ENCODE measurements at places on chromosomes 4 and X.

DNA sequence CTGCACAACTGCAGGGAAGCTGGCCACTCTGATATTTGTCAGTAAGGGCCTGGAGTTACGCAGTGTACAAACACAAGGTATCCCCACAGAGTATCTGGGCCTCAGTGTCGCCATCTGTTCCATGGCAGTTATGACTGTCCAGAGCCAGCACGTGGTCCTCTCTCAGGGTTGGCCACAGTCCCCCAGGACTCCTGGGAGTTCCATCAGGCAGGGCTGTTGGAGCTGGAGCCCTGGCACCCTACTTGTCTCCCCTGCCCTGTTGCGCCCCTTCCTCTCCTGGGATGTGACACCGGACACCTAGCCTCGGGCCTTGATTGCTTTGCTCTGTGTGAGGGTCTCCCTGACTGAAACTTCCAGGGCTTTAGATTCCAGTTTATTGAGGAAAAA is 8.4 kb downstream of the HTRA3 start:
- DNase-seq, result no peak

GRCh38 chrX:24063488-24063887 is 8.7 kb downstream of the EIF2S3 start:
- DNase-seq, result no peak

- no peak for DNase-seq
Observed at GRCh38 chrX:15714529-15714928, 23.5 kb upstream of the CA5B start.

GRCh38 chr4:122244764-122245163 is 92.6 kb downstream of the BLTP1 start:
- no peak for DNase-seq

GRCh38 chr4:42078184-42078801 is 74.2 kb downstream of the BEND4 start:
- DNase-seq, result no peak

DNA sequence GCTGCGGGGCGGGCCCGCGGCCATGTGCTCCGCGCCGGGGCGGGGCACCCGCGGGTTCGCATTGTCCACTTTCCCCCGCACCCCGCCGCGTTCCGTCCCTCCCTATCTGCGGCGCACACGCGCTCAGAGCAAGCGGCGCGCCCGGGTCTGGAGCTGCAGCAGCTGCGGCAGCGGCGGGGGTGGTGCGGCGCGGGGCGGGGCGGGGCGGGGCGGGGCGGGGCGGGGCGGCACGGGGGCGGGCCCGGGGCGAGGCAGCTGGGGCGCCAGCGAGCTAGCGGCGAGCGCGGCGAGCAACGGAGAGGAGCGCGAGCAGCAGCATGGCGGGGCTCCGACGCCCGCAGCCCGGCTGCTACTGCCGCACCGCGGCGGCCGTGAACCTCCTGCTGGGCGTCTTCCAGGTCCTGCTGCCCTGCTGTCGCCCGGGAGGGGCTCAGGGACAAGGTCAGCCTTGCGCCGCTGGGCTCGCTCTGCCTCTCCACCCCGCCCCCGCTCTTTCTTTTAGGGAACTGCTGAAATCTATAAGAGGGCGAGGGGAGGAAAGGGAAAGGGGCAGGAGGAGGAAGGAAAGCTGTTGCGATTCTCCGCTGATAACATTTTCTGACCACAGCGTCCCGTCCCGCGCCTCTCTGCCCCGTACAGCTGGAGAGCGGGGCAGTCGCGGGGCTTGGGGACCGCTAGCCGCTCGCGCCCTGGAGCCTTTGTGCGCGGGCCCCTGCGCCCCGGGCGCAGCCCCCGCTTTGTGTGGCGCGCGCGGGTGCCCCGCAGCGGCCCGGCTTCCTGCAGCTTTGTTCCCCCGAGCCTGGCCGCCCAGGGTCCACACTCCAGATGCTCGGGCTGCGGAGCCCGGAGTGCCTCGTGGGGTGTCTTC is at the start of gene TMEM131L:
TMEM131L (plus strand) TSS at position 280 of the 868 bp plus-strand sequence; CDS start at position 318, 38 bp downstream.
- peak; percentile 50 for DNase-seq

DNA sequence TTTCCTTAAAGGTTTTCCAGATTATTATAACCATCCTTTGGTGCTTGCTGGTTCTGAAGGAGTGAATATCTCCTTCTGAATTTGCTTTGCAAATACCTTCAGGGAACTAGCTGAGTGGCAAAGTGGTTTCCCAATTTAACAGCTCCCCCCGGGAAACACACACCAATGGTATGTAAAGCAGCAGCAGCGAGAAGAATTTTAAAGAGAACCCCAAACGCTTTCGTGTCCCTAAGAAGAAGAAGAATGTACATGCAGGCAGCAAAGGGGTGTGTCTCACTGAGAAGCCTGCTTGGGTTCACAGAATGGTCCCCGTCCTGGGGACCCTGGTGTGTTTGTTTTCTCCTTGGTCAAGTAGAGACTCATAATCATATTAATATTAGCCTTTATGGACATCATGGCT is 4.2 kb upstream of the AKAP17A start:
- DNase-seq, result no peak

- DNase-seq, result no peak
Observed at GRCh38 chr4:113221990-113222389, 172.5 kb downstream of the ANK2 start.

DNA sequence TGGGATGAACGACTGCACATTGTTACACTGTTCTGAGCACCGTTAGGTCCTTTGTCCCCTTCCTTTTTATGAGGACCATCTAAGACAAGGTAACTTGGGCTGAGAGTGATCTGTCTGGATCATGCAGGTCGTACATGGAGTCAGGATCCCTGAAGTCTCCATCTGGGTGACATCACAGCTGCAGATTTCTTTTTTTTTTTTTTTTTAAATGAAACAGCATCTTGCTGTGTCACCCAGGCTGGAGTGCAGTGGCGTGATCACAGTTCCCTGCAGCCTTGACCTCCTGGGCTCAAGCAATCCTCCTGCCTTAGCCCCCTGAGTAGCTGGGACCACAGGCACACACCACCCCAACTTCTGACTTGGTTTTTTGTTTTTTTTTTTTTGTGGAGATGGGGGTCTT is 16.5 kb downstream of the SHROOM2 start:
- DNase-seq, result no peak

- DNase-seq, result no peak
Observed at GRCh38 chr4:110007217-110007616, 94.5 kb downstream of the EGF start.

DNA sequence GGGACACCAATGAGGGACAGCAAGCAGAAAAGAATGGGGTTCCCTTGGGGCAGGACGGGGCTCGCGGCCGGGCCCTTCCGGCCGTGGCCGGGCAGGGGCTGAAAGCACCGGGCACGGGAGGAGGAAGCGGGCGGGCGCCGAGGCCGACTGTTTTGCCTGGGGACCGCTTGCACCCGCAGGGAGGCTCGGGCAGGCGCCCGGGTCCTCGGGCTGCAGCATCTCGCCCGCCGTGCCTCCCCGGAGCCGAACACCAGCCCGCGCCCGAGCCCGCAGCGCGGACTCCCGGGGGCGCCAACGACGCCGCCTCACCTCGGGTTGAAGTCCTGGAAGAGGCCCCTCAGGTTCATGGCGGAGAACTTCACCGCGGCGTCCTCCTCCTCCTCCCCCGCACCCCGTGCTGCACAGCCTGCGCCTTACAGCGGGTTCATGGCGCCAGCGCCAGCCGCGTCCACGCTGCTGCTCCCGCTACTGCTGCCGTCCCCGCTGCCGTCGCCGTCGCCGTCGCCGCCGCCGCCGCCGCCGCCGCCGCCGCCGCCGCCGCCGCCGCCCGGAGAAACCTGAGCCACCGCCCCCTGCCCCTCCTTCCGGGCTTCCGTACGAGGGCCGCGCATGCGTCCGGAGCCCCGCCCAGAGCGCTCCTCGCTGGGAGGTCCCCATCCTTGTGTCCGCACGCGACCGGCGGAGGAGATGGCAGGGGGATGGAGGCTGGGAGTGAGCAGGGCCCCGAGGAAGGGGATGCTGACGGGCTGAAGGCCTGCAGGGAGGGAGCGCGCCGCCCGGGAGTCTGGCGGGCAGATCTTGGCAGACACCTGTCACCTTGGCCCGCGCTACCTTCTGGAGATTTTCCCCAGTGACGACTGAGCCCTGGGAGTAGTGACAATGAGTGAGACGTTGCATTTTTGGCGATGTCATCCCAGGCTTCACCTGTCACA is at the start of gene TMEM185A:
TMEM185A (minus strand) TSS at position 559 of the 932 bp plus-strand sequence; CDS start at position 347, 212 bp downstream.
- peak; percentile 36 for DNase-seq

DNA sequence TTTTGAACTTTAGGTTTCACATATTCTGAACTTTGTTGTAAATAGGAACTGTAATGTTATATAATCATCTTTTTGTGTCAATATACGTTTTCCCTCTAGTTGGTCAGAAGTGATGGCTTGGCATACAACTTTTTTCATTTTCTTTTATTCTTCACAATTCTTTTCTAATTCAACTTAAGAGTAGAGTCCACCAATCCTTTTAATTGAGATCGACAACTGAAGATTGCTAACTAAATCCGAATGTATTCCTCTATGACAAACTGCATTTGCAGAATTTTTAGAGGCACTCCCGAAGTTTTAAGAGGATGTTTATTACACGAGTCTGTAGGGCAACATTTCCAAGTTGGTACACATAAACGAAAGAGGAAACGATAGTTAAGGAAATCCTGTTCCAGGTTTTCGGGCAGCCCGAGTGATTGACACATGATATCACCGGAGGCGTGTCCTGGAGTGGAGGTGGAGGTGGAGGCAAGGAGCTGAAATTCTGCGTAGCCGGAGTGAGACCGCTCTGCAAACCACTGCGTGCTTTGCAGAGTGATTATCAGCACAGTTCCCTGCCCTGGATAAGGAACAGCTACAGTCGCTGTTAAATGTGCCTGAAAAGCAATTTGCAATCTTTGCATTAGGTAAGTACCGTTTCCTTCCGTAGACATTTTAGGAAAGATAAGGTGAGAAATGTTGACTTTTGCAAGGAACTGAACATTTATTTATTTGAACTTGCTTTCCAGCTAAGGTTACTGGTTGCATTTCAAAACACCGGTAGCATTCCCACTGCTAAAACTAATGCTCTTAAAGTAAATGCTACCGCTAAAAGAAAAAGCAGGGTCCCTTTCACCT is at the start of gene SPRY1:
SPRY1 (plus strand) TSS at position 489 of the 837 bp plus-strand sequence. CDS start 4,797 bp downstream, outside the sequence.
- peak; percentile 92 for DNase-seq

GRCh38 chrX:11888421-11888820 is 130.4 kb downstream of the MSL3 start:
- DNase-seq, result no peak

DNA sequence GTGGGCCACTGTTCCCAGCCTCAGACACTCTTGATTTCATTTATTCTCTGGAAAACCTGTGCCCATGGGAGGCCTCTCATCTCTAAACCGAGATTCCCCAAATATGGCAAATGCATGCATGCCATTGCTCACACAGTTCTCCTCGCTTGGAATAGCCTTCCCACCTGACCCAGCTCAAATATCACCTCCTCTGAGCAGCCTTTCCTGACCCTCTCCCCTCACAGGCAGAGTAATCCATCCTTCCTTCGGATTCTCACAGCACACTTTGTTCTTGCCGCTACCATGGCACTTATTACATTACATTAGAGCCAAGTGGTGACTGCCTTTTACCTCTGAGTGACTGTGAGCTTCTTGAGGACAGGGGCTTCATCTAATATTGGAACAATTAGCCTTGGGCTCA is 209.5 kb downstream of the HS6ST2 start:
- no peak for DNase-seq

GRCh38 chr4:6372649-6373525 is 99.5 kb downstream of the PPP2R2C start:
- DNase-seq, result peak; percentile 45

GRCh38 chr4:150116506-150116905 is 38.3 kb downstream of the DCLK2 start:
- no peak for DNase-seq

- no peak for DNase-seq
Observed at GRCh38 chr4:140092094-140092851, 61.7 kb downstream of the MAML3 start.

- no peak for DNase-seq
Observed at GRCh38 chr4:2241003-2241402, 918 bp downstream of the HAUS3 start.

DNA sequence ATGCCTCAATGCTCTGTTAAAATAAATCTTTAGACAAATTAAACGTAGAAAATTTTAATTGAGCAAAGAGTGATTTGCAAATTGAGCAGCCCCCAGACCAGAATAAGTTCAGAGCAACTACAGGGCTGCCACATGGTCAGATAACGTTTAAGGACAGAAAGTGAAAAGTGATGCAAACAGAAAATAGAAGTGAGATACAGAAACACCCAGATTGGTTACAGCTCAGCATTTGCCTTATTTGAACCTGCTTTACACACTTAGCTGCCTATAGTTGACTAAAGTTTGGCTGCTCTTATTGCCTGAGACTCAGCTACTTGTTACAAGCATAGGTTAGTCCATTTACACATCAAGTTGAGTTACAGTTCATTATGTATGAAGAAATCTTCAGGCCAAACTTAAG is 1800.8 kb upstream of the PCDH10 start:
- no peak for DNase-seq

DNA sequence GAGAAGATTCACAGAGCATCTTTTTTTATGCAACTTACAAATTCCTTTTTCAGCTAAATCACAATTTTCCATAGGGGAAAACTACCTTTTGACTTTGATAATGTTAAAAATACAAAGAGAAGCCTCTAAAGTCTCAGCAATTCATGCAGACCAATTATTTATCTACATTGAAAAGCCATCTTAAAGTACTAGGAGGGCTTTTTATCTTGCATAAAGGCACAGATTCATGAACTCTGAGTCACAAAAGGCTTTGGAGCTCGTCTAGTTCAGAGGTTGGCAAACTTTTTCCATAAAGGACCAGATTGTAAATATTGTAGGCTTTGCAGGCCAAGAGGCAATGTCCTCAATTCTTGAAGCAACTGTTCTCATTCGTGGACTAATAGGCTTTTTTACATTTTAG is 210.4 kb upstream of the HDX start:
- DNase-seq, result no peak

DNA sequence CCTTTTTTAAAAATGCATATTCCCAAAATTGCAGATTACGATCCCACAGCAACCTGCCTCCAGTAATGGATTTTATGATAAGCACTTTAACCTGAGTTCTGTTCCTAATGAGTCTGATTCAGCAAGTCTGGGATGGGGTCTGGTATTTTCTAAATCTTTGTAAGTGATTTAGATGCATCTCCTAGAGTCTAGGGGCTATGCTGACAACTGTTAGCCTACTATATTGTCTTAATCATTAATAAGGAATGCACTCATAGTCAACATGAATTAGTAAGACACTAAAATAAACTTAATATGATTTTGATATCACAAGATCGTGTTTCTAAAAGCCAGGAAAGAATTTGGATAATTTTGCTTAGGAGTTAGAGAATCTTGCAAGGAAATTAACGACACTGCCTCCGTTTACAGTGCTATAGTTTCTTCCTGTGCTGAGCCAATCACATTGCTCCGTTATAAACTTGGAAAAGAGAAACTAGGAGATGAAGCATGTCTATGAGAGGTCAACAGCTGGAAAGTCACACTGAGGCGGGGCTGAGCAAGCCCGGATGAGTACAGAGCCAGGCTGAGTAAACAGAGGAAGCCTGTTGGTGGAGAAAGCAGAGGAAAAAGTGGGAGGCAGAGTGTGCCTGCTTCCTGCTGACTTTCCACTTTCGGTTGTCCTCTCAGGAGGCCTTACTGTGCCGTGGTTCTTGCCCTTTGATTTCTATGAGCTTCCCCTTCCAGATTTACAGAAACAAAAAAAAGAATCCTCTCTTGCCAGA is 5.4 kb downstream of the SCARB2 start:
- DNase-seq, result no peak

- DNase-seq, result no peak
Observed at GRCh38 chr4:78439328-78439727, 112.2 kb upstream of the ANXA3 start.

Measured in Jurkat, Clone E6-1 (cell line).